DMS 273 treated with DMSO at 0.1 percent for 48 hours (cell line): ENCODE measurements at places on chromosomes 3 and 15.

DNA sequence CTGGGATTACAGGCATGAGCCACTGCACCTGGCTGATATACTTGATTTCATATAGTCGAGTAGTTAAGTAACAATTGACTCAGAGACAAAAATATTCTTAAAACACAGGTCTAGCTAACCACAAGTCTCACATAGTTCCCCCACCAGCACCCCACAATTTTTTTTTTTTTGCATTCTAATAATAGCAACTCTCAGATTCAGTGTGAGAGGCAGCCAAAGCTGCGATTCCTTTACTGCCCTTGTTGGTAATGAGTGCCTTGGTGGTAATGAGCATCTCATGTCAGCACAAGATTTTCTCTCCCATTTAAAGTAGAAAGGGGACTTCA lies 72.5 kb downstream of the WWTR1 start:
- DNase-seq, result no peak

- no peak for DNase-seq
Measured at GRCh38 chr15:85118173-85118572, 136.5 kb downstream of the PDE8A start.

DNA sequence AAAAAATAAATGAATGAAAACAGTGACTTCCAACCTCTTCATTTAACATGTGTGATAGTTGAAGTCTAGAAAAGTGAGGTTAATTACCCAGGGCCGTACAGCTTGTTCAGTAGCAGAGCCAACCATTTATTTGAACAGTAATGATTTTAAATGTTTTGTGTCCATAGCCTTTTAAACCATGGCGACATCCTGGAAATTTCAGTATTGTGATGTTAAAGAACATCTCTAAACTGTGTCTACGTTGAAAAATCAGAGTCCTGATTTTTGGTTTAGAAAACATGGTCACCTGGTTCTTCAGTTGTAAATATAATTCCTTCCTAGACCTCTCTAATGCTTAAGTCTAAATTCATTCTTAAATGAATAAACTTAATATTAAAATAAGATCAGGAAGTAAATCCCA lies 14.2 kb downstream of the LPP start:
- no peak for DNase-seq

GRCh38 chr15:29826908-29827820 lies 4.9 kb upstream of the TJP1 start:
- DNase-seq, result no peak

DNA sequence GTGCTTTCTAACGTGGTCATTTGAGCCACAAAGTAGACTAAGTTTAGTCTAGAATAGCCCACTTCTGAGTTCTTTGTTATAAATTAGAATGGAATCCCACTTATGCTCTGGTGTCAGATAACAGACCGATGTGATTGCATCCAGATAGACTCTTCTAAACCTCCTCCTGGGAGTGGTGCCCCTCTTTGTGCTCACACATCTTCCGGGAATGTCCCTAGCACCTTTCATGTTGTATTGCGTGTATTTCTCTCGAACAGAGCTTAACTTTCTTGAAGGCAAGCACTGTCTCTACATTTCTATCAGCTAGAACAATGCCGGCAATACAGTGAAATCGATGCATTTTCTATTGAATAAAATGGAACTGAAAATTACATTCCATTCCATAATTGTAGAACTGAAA lies 23.0 kb downstream of the CP start:
- DNase-seq, result no peak

DNA sequence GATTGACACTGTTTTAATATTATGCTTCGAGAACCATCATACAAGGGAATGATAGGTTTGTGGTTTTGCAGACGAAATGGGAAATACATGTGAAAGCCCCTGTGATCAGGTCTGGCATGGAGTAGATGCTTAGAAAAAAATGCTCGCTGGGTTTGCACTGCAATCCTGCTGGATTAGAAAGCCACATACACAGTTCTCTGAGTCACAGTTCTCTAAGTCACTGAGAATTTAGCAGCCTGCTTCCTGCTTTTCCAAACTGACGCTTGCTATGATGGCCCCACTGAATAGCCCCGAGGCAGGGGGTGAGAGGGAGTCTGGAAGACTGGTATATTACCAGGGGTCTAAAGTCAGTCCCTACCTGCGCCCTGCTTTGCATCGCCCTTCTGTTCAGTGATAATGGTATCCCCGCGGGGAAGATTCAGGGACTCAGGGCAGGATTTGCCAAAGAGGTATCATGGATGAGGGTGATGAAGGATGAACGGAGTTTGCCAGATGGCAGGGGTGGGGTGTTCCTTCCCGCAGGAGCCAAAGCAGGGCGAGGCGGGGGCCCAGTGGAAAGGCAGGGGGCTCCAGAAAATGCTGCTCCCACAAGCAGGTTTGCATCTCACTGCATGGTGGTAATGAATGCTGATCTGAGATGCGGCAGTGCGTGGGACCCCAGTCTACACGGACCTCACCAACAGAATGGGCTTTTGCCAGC lies 82.3 kb downstream of the IQSEC1 start:
- no peak for DNase-seq
